H7 (cell line): ENCODE measurements at places on chromosomes 1 and 21.

DNA sequence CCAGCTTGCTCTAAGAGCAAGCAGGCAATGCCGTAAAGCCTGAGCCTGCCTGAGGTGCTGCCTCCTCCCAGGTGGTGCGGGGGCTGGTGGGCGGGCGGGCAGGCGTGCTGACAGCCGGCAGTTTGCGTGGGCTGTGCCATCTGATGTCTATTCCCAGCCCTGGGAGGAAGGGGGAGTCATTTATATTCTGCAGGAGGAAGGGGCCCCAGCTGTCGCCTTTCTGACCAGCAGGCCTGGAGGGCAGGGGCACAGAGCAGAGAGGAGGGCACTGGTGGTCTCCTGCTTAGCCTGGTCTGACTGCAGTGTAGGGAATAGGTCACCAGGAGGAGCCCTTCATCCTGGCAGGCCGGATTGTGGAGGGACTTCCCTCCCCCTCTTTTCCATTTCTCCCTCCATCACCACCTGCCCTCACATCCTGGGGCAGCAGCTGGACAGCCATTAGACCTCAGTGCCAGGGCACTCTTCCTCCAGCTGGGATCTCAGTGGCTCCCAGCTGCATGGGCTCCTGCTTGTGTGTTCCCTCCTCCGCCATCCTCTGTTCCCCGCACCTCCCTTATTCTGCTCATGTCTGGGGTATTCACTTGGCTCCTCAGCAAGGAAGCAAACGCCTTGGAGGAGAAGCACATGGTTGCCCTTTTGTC, 4.4 kb downstream of the CYB561D1 start:
- DNase-seq, result peak; percentile 84

DNA sequence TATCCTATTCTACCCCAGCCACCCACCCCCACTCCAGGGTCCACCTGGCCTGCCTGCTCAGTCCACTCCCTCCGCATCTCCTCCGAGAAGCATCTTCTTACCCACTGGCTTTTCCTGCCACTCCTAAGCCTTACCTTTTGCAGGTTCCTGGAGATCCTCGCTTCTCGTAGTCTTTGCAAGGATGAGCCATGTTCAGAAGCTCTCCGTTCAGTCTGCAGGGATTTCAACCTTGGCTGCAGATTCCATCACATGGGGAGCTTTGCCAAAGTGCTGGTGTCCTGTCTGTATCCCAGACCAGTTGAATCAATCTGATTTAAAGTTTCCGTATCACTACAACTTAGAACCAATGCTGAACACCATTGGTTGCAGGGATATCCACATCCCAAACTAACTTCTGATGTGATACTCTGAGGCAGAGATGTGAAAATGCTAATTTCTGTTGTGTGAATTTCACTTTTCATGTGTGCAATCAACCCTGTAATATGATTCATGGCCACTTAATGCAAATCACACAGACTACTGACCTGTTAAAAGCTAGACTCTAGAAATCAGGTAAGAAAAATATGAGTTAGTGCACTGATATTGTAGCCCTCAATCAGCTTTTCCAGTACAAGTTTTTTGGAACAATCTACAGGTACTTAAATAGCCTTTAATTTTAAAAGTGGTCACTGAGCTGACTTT, 61.9 kb downstream of the CAPN2 start:
- DNase-seq, result no peak

DNA sequence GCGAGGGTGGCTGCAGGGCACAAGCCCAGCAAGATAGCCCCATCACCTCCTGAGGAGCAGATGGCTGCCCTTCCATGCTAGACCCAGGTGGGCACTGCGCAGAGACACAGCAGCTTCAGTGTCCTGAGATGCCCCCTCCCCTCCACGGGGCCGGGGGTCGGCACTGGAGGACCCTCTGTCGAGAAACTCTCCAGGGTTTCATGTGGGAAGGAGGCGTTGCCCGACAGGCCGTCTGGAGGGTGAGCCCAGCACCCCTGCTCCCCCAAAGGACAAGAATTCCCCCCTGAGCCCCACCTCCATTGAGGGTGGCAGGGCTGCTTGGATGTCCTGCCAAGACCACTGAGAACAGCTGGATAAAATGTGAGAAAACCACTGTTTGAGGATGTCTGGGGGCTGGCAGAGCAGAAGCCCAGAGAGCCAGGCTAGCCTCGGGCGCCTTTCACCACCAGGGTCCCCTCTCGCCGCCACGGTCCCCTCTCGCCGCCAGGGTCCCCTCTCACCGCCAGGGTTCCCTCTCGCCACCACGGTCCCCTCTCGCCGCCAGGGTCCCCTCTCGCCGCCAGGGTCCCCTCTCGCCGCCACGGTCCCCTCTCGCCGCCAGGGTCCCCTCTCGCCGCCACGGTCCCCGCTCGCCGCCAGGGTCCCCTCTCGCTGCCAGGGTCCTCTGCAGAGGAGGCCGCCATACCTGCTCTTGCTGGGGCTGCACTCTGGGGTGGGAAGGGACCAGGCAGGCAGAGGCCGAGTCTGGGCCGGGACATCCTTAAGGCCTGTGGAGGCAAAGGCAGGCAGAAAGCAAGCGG, 44.2 kb downstream of the SLC19A1 start:
- no peak for DNase-seq

GRCh38 chr1:156119503-156120209, 5.1 kb downstream of the LMNA start:
- DNase-seq, result peak; percentile 36

GRCh38 chr1:179747611-179748010, 4.5 kb downstream of the FAM163A start:
- no peak for DNase-seq

DNA sequence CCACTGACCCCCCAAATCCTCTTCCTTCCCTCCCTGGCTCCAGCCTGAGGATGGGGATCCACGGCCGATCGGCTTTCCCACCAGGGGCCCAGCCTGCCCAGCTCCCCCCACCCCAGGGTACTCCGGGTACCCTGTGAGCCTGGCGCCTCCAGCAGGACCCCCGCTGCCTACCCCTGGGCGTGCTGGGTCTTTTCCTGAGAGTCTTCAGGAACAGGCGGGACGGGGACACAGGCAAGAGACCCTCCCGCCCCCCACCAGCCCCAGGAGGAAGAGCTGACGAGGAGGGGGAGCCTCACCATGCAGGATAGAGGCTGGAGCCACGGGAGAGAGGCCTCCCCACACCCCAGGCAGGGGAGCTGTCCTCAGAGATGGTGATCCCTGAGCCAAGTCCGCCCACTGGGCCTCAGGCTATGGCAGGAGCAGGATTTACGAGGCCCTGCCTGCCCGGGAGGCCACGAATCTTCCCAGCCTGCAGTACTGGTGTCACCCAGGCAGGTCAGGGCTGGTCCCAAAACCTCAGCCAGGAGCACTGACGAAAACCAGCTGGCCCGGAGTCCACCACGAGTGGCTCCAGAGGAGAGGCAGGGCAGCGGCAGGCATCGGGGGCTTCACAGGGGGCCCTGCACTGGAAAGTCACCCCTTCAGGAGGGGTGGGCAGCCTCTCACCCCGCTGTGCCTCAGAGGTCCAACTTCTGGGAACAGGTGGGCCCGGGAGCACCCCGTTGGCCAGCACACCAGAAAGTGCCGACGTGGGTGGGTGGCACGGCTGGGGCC, 58.0 kb downstream of the MEGF6 start:
- no peak for DNase-seq

- peak; percentile 89 for DNase-seq
Observed at GRCh38 chr1:26692793-26693490, 2.9 kb upstream of the ARID1A start.

- DNase-seq, result no peak
Observed at GRCh38 chr1:201307231-201307630, 23.9 kb downstream of the PKP1 start.

DNA sequence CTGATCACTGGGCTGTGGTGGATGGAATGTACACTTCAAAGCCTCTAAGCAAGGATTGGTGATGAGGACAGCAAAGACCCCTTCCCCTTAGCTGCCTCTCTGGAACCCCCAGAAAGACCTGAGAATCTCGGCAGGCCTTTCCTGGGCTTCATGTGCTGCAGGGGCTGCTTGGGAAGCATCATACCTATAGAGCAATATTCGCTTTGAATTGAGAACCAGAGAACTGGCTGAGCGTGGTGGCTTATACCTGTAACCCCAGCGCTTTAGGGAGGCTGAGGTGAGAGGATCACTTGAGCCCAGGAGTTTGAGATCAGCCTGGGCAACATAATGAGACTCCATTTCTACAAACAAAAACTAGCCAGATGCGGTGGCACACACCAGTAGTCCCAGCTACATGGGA, 22.0 kb downstream of the CSF1 start:
- DNase-seq, result peak; percentile 7

DNA sequence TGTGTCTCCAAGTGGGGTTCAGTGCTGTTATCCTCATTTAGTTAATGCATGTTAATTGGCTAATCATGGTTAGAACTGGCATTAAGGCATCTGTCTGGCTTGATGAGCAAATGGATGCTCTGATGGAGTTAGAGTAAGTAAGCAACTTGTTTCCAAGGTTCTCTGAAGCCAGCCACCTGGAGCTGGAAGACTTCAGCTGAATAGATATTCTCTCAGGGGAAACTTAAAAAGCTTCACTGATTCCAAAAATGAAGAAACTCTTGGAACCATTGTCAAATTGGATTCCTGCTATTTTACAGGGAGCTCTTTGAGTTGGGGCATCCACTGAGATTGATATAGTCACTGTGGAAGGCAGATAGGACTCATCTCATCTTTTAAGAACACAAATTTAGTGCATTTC, 118.9 kb downstream of the CACHD1 start:
- no peak for DNase-seq

DNA sequence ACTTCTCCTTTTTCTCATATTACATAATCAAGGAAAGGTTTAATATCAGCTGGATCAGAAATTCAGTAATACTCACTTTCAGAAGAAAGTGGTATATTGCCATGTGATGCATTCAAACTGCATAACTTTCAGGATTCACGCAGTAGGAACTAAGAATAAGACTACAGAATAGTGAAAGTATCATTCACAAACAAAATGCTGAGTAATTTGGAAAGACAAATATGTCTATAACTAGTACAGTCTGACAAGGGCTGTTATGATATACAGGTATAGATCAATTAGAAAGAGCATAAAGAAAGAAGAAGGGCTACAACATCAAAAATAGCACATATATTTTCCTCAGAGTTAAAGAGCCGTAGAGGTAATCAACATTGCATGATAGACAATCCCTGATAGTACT, 871.5 kb upstream of the TMPRSS15 start:
- DNase-seq, result no peak

DNA sequence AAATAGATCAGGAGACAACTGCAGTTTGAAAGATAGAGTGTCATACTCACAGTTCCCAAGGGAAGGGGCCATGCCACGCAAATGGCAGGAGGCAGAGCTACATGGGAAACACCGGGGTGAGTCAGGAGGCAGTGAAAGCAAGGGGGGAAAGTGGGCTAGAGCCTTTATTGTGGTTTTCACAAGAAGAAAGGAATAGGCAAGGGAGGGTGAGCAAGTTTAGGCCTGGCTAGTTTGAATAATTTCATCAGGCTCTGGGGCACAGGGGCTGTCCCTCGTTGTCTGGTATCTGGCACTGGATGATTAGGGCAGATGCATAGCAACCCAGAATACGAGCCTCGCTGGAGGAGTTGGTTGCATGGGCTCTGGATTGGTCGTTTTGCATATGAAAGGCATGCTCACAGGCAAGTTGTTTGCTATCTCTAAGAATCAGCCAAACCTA, 17.0 kb upstream of the ITLN2 start:
- DNase-seq, result peak; percentile 66

DNA sequence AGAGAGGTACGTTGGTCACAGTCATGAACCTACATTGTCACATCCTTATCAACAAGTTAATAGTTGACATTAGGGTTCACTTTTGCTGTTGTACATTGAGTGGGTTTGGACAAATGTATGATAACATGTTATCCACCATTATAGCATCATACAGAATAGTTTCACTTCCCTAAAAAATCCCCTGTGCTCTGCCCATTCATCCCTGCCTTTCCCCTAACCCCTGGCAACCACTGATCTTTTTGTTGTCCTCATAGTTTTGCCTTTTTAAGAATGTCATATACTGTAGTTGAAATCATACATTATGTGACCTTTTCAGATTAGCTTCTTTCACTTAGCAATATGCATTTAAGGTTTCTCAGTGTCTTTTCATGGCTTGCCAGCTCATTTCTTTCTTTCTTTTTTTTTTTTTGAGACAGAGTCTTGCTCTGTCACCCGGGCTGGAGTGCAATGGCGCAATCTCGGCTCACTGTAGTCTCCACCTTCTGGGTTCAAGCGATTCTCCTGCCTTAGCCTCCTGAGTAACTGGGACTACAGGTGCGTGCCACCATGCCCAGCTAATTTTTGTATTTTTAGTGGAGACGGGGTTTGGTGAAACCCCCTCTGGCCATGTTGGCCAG, 50.6 kb downstream of the UCK2 start:
- DNase-seq, result no peak

- no peak for DNase-seq
Observed at GRCh38 chr1:2395245-2395644, 3.6 kb downstream of the RER1 start.

DNA sequence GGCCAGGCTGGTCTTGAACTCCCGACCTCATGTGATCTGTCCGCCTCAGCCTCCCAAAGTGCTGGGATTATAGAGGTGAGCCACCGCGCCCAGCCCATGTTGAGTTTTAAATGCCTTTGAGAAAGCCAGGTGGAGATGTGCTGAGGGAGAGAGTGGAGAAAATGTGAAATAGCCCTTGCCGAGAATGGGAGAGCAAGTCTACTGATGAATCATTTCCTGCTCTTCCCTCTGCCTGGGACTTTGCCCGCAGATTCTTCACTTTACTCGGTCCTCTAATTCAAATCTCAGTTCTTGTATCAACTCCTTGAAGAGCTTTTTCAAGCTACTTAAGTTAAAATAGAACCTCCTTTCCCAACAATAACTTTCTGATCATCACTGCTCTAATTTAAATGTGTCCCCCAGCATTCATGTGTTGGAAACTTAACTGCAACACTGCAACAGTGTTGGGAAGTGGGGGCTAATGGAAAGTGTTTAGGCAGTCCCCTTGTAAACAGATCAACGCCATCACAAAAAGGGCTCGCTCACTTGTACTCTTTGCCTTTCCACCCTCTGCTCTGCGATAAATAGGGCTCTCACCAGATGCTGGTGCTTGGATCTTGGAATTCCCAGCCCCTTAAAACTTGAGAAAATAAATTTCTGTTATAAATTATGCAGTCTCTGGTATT, 27.8 kb downstream of the OSBPL9 start:
- no peak for DNase-seq

DNA sequence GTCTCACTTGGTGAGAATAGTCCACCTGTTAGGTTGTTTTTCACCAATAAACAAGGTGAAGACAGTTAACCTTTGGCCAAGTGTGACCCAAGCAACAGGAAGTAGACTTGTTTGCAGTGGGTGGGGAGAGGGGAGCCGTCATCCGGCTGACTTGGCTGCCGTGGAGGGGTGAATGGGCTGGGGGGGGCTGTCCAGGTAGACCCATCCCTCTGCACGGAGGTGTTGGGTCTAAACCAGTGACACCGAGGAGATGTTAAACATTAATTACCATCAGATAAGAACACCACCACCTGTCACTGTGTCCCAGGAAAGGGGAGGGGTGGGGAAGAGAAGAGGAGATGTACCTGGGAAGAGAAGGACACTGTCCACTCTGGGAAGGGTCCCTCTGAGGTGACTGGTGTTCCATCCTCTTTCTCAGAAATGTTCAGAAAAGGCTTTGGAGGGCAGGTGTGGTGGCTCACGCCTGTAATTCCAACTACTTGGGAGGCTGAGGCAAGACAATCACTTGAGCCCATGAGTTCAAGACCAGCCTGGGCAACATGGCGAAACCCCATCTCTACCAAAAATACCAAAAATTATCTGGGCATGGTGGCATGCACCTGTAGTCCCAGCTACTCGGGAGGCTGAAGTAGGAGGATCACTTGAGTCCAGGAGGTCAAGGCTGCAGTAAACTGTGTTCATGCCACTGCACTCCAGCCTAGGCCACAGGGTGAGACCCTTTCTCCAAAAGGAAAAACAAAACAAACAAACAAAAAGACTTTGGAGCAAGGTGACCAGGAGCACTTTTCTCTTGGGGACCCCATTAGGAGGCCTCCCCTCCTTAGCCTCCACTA, 6.7 kb upstream of the MYOM3 start:
- no peak for DNase-seq
